ENCODE measurements at places on chromosomes 4 and X. TPM values are rescaled to one million over a fixed set of nuclear protein-coding genes. Genes with fewer than 3 reads are reported as not detected.
A peak's percentile ranks its signal among the peaks of the same experiment; 100 is the strongest.

The H2BW2 gene
- polyA plus RNA-seq, result 0.97 TPM

GRCh38 chr4:53321151-53321983 lies 44.5 kb downstream of the SCFD2 start:
- DNase-seq, result no peak

DNA sequence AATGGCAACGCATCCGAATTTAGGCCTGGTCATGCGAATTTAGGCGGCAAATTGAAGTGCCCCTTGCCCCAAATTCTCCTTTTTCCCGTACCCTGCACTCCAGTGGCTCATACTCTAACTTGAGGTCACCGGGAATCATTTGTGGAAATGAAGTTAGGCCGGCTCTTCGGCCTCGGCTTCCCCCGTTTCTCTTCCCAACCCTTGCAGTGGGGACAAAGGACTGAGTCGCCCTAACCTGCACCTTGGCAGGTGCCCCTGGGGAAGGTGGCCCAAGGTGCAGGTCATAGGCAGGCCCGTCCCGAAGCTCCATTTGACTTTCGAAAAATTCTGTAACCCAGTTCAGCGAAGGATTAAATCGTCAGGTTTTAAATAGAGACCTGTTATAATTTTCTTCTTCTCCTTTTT lies 811 bp downstream of the SRD5A3 start:
- no peak for DNase-seq

DNA sequence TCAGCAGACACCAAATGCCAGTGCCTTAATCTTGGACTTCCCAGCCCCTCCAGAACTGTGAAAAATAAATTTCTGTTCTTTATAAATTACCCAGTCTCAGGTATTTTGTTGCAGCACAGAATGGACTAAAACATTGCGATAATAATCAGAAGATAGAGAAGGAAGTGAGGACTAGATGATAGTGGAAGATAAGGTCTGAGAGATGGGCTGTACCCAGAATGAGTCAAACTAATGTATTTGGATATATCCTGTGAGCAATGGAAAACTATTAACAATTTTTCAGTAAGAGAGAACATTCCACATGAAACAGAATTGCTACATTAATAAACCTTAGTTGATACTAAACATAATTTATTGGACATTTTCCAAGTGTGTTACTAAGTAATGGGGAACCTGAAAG lies 93.3 kb downstream of the FANCB start:
- DNase-seq, result no peak

The ZNF718 gene
- 16.1 TPM for polyA plus RNA-seq

DNA sequence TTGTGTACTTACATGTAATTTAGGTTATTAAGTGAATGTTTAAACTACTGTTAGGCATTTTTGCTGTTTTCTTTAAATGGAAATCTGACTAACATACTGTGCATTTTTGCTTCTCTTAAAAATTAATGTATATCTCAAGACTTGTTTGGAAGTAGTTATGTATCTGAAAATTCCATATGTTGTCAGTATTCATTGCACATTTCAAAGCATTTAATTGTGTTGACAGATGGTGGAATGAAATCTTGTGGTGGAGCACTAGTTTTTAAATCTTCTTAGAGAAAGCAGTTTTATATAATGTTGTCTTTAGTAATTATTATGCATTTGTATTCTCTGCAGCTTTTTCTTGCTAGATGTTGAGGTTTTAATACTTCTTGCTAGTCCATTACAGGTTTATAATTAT lies 71.5 kb upstream of the MSANTD1 start:
- no peak for DNase-seq

GRCh38 chr4:57154191-57154590 lies 44.0 kb upstream of the IGFBP7 start:
- DNase-seq, result no peak

The PCSK1N gene
- 9.4 TPM for polyA plus RNA-seq

DNA sequence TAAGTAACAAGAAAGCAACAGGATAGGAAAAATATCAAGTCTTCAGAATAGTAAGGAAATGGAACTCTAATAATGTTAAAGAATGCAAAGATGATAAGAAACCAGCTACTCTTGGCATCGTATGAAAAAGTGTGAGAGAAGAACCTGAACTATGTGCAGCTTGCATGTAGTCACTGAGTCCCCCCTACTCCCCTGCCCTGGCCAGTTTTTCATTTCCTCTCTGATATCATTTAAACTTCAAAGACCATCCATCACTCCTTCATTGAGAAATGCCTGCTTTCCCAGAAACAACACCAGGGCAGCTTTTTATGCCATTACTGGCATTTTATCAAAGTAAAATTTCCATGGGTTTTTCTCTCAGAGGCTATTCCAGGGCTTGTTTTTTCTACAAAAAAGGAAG lies 28.1 kb downstream of the INPP4B start:
- no peak for DNase-seq

DNA sequence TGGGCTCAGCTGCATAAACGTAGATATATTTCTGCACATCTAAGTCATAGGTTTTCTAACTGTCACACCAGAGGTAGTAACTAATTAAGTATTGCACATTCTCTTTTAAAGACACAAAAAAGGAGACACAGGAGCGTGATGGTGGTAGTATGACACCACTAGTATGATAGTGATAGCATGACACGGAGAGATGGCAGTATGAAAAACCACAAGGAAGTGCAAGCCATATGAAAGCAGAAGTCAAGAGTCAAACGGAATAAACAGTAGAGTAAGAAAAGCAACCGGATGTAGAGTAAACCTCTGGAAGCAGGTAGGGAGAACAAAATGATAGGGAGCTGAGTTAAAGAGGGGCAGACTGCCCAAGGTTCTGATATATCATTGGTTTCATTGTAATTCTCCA lies 382.2 kb upstream of the INTU start:
- no peak for DNase-seq

GRCh38 chr4:163269869-163270268 lies 62.5 kb downstream of the NPY1R start:
- no peak for DNase-seq

The EFNB1 gene
- 114 TPM for polyA plus RNA-seq

DNA sequence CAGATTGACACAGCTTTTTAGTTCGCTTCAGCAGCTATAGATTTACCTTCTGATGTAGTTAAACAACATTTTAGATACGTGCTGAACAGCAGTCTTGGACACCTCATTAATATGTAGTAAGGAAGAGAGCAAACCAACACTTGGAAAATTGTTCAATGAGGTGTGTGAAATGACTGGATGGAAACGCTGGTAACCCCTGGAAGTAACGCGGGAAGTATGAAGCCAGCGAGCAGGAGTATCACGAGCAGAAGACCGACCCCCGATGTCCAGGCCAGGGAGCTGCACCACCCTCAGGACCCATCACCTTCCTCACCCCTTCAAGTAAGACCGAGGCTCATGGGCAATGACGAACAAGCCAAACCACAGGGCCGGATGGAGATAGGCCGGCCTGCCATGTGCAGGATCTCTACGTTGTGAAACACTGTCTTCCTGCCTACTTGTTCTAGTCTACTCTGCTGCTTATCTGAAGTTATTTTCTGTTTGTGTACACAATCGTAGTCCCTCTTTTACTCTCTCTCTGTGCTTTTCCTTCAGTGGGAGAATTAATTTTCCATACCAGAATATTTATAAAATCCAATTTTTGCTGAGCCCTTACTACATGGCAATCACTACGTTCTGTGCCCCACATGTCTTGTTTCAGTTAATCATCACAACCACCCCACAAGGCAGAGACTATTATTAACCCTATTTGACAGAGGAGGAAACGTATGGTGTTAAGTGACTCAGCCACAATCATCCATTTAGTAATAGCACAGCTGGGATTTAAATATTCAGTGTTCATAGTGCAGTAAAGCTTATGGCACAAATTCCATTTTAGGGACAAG lies 221.7 kb downstream of the APBB2 start:
- DNase-seq, result no peak

The ADH1A gene
- 0.28 TPM for polyA plus RNA-seq

The STOX2 gene
- polyA plus RNA-seq, result 10.1 TPM

DNA sequence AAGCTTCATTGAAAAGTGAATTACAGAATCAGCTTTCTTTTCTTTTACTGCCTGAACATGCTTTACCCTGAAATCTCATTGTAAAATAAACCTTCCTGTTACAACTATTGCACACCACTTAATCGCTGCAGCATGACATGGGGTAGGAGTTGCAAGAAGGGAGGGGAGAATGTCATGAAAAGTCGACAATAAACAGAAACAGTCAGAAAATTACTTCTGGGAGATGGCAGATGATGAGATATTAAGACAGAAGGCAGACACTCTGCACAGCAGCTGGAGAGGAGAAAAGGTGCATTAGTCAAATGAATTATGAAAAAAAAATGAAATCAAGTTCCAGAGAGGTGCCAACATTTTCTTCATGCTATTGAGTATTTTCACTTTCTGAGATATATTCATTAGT lies 287.7 kb downstream of the PCDH7 start:
- no peak for DNase-seq

DNA sequence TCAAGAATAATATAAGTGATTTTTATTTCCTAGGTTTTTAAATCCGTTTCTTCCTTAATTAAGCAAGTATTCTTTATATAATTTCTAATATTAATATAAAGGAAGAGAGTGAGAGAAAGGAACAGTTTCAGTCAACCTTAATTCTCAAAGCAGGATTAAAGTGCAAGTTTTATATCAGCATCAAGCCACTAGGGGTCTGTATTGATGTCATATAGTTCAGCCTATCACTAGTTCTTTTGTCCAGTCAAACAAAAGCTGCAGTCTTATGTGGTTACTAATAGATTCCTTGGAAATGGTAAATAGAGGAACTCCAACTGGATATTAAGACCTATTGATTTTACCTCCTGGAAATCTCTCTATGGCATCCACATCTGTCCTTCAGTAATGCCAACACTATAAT lies 82.0 kb downstream of the NAP1L3 start:
- DNase-seq, result no peak

GRCh38 chr4:118981839-118982381 lies 93.3 kb downstream of the SYNPO2 start:
- DNase-seq, result peak; percentile 50

Measured in right renal pelvis (tissue), 4 donors.